H1 (cell line): ENCODE measurements at places on chromosomes 7 and 10.
A peak's percentile ranks its signal among the peaks of the same experiment; 100 is the strongest.

- H3K4me1 ChIP-seq = peaks cover 31% of the 10 kb centered on the region
- no peak overlapping the region for H3K27ac ChIP-seq
- no peak overlapping the region for H3K4me3 ChIP-seq
- DNase-seq = no peak
- no peaks in the 10 kb centered on the region for H3K36me3 ChIP-seq
Measured at GRCh38 chr10:100742936-100743335, 2.4 kb upstream of the PAX2 start.

GRCh38 chr10:89351412-89351779 is 23.6 kb downstream of the IFIT3 start:
- no peak for DNase-seq
- peaks cover 5% of the 10 kb centered on the region for H3K4me1 ChIP-seq
- no peaks in the 10 kb centered on the region for H3K27me3 ChIP-seq
- H3K36me3 ChIP-seq = no peaks in the 10 kb centered on the region

GRCh38 chr7:108805808-108806397 is 236.2 kb downstream of the DNAJB9 start:
- DNase-seq = no peak
- no peaks in the 10 kb centered on the region for H3K4me1 ChIP-seq
- no peaks in the 10 kb centered on the region for H3K27me3 ChIP-seq
- no peaks in the 10 kb centered on the region for H3K36me3 ChIP-seq
- H3K27ac ChIP-seq = no peak overlapping the region
- H3K4me3 ChIP-seq = no peak overlapping the region

DNA sequence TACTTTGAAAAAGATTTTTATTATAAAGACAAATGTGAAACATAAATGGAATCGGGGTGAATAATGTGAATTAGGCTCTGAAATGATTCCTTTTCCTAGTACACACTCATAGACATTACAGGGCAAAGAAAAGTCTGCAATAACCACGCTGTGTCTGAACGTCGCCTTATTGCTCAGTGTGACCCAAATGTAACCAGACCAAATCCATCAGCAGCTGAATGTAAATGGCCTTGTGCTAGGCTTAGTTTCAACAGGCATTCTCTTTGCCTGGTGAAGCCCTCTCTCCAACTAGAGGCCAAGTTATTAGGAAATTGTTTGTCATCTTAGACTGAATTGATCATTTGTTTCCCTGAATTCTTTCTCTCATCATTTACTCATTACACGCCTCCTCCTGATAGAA is 225.5 kb downstream of the CHCHD3 start:
- H3K27ac ChIP-seq = no peak overlapping the region
- DNase-seq = no peak
- no peaks in the 10 kb centered on the region for H3K36me3 ChIP-seq
- H3K27me3 ChIP-seq = no peaks in the 10 kb centered on the region
- 0 out of 2 replicates have a peak, but pooled peaks cover 2% of the 10 kb centered on the region for H3K4me1 ChIP-seq
- no peak overlapping the region for H3K4me3 ChIP-seq

DNA sequence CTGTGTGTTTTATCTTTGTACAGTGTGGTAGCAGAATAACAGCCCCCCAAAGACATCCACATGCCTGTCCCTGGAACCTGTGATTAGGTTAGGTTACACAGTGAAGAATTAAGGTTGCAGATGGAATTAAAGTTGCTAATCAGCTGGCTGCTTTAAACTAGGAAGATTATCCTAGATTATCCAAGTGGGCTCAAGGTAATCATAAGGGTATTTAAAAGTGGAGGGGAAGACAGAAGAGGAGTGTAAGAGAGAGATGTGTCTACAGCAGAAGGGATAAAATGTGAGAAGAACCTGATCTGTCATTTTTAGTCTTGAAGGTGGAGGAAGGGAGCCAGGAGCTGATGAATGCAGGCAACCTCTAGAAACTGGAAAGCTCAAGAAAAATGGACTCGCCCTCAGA is 117.6 kb downstream of the ARHGAP22 start:
- no peaks in the 10 kb centered on the region for H3K27me3 ChIP-seq
- H3K4me1 ChIP-seq = no peaks in the 10 kb centered on the region
- no peaks in the 10 kb centered on the region for H3K36me3 ChIP-seq
- H3K27ac ChIP-seq = no peak overlapping the region
- H3K4me3 ChIP-seq = no peak overlapping the region

- no peaks in the 10 kb centered on the region for H3K36me3 ChIP-seq
- H3K4me3 ChIP-seq = no peak overlapping the region
- H3K4me1 ChIP-seq = no peaks in the 10 kb centered on the region
Measured at GRCh38 chr10:6342096-6342685, 139.5 kb downstream of the PFKFB3 start.

DNA sequence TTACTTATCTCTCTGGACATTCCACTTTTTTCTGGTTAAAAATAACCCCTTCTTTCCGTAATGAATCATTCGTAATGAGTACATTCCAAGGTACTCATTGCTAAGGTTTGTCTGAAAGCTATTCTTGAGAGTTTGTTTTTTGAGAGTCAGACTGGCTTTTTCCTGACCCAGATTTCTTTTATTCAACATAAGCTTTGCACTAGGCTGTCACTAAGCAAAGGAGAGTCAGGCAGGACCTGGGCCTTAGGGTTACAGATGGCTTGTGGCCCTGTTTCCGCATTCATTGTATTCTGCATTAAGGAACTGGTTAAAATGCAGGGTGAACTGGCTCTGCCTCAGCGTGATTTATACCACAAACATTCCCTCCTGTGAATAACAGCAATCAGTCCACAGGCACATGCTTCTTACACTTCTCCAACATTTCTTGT is 84.1 kb downstream of the POM121L12 start:
- no peaks in the 10 kb centered on the region for H3K4me1 ChIP-seq
- H3K27me3 ChIP-seq = no peaks in the 10 kb centered on the region
- no peak overlapping the region for H3K27ac ChIP-seq
- DNase-seq = no peak

DNA sequence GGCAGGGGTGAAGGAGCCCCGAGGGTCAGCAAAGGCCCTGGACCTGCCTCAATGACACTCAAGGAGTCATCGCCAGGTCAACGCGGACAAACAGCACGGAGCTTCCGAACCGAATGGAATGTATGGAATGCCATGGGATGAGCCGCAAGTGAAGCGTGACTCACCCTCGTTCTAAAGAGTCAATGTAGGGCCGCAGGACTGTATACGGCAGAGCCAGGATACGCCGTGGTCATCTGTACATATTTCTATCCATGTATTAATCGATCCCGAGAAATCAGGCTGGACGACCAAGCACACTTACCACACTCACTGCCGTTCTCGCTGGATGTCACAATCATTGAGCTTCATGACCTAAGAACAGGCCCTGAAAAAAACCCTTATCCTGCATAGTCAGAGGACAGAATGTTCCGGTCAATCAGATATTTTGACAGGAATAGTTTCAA is 4.3 kb downstream of the SNX8 start:
- peak; percentile 67 for DNase-seq
- H3K27me3 ChIP-seq = no peaks in the 10 kb centered on the region
- no peaks in the 10 kb centered on the region for H3K36me3 ChIP-seq
- peaks cover 5% of the 10 kb centered on the region for H3K4me1 ChIP-seq
- no peak overlapping the region for H3K4me3 ChIP-seq
- peak overlapping the region; percentile 58; the same call in 1 of the 2 replicates for H3K27ac ChIP-seq

- DNase-seq = no peak
- no peak overlapping the region for H3K4me3 ChIP-seq
- no peaks in the 10 kb centered on the region for H3K27me3 ChIP-seq
- H3K4me1 ChIP-seq = no peaks in the 10 kb centered on the region; the same call in none of the 2 replicates
- no peak overlapping the region for H3K27ac ChIP-seq
- no peaks in the 10 kb centered on the region for H3K36me3 ChIP-seq
Measured at GRCh38 chr7:70951271-70951962, 180.5 kb upstream of the GALNT17 start.

DNA sequence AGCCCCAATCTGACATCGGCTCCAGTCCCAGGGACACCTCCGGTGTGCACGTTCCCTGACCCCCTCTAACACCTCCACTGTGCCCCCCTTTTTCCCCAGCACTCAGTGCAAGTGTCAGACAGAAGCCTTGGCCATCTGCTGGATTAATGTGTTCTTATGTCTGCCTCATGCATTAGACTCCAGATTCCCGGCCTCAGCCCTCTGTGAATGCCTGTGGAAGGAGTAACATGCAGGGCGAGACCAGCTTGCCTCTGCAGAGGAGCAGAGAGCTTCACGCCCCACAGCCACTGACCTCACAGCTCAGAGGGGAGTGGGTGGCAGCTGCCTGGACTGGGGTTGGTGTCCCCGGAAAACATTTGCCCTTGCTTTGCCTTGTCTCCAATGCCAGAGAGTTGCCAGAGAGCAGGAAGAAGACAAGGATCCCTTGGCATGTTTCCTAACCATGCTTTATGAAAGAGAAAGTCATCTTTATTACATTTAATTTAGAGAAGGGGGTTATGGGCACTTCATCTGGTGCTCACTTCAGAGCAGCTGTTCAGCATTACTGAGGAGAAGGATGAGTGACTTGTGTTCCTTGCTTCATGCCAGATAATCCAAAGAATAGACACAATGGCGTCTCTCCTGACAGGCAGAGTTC is 91.6 kb upstream of the CXCL12 start:
- H3K36me3 ChIP-seq = no peaks in the 10 kb centered on the region
- no peak for DNase-seq
- H3K4me1 ChIP-seq = no peaks in the 10 kb centered on the region
- no peak overlapping the region for H3K4me3 ChIP-seq

DNA sequence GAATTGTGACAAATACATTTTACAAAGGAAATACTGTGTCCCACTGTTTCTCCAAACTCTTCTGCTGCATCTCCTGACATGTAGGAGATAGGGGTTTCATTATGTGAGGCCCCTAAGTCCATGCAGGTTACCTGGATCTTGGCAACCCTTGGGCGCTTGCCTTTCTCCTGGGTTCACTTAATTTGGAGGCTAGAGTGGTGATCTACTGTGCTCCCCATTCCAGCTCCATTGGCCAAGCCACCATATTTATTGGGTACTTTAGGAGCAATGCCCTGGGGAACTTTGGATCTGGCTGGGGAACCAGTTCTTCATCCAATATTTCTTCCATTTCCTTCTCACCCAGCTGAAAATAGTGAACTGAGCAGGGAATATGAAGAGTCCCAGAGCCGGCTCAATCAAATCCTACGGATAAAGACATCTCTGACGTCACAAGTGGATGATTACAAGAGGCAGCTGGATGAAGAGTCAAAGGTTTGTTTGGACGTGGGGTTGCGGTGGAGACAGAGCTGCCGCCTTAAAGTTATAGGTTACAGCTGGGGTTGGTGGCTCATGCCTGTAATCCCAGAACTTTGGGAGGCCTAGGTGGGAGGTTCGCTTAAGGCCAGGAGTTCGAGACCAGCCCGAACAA is 18.5 kb downstream of the MYH16 start:
- no peaks in the 10 kb centered on the region for H3K27me3 ChIP-seq
- no peak overlapping the region for H3K4me3 ChIP-seq

- H3K4me3 ChIP-seq = no peak overlapping the region
- no peaks in the 10 kb centered on the region for H3K36me3 ChIP-seq
- no peaks in the 10 kb centered on the region; the same call in 1 of the 2 replicates for H3K27me3 ChIP-seq
Measured at GRCh38 chr10:80276335-80276734, 13.1 kb downstream of the MAT1A start.

GRCh38 chr10:100882252-100882651 is 30.5 kb upstream of the SLF2 start:
- no peaks in the 10 kb centered on the region for H3K36me3 ChIP-seq
- peaks cover 4% of the 10 kb centered on the region for H3K27me3 ChIP-seq
- H3K27ac ChIP-seq = no peak overlapping the region

DNA sequence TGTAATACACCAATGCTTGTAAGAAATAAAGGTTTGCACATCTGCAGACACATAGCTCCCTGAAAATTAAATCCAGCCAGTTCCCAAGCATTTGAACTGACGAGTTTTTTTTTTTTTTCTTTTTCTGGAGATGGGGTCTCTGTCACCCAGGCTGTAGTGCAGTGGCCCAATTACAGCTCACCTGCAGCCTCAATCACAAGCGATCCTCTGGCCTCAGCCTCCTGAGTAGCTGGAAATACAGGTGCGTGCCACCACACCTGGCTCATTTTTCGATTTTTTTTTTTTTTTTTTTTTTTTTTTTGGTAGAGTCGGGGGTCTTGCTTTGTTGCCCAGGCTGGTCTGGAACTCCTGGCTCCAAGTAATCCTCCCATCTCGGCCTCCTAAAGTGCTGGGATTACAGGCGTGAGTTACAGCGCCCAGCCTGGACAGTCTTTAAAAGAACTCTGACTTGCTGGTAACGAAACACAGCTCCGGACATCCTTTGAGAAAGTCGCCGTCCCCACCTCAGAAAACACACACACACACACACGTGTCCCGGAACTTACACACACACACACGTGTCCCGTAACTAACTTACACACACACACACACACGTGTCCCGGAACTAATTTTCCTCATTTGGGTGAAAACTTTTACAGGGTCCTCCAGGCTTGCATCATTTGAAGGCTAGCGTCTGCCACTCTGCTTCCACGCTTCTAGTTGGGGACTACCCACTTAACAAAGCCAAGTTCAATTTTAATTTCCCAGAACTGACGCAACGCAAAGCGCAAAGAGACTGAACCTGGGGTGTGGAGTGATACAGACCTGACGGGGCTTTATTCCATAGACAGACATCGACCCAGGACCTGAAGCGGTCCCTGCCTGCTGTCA is 18.6 kb downstream of the OCM2 start:
- DNase-seq = no peak
- 0 out of 2 replicates have a peak overlapping the region, but pooled peaks have one; percentile 17 for H3K27ac ChIP-seq
- peaks cover 7% of the 10 kb centered on the region; the same call in 1 of the 2 replicates for H3K36me3 ChIP-seq
- peak overlapping the region; percentile 61 for H3K4me3 ChIP-seq
- H3K4me1 ChIP-seq = no peaks in the 10 kb centered on the region

DNA sequence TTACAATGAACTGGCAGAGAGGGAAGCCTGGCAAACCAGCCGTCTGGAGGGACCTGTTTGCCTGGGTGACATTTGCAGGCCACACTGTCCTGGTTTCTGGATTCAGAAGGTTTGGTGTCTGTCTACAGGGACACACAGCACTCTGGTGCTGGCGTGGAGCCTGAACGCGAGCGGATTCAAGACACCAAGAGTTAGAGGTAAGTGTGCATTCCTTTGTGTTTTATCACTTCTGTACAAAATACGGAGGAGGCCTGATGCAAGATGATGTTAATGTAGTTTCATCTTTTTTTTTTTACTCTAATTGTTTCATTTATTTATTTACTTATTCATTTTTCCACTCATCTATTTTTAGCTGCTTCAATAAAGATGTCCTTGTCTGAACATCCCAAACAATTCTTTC is 485.3 kb upstream of the ADARB2 start:
- no peak overlapping the region for H3K4me3 ChIP-seq
- no peak for DNase-seq
- H3K4me1 ChIP-seq = no peaks in the 10 kb centered on the region

GRCh38 chr7:151060416-151061212 is 1.2 kb downstream of the SLC4A2 start:
- no peak for DNase-seq
- H3K4me1 ChIP-seq = peaks cover 9% of the 10 kb centered on the region
- no peak overlapping the region for H3K27ac ChIP-seq
- peaks cover 13% of the 10 kb centered on the region; the same call in 1 of the 2 replicates for H3K36me3 ChIP-seq

- DNase-seq = no peak
- no peak overlapping the region for H3K4me3 ChIP-seq
- H3K36me3 ChIP-seq = no peaks in the 10 kb centered on the region
- no peaks in the 10 kb centered on the region for H3K4me1 ChIP-seq
- H3K27me3 ChIP-seq = no peaks in the 10 kb centered on the region
- H3K27ac ChIP-seq = no peak overlapping the region
Measured at GRCh38 chr7:101725921-101726320, 91.5 kb upstream of the CUX1 start.

- no peaks in the 10 kb centered on the region; the same call in 1 of the 2 replicates for H3K27me3 ChIP-seq
- no peak for DNase-seq
- no peak overlapping the region for H3K4me3 ChIP-seq
- H3K4me1 ChIP-seq = no peaks in the 10 kb centered on the region
Measured at GRCh38 chr7:99860281-99861127, 16.3 kb downstream of the OR2AE1 start.
